ENCODE measurements at places on chromosomes 6 and 20.

DNA sequence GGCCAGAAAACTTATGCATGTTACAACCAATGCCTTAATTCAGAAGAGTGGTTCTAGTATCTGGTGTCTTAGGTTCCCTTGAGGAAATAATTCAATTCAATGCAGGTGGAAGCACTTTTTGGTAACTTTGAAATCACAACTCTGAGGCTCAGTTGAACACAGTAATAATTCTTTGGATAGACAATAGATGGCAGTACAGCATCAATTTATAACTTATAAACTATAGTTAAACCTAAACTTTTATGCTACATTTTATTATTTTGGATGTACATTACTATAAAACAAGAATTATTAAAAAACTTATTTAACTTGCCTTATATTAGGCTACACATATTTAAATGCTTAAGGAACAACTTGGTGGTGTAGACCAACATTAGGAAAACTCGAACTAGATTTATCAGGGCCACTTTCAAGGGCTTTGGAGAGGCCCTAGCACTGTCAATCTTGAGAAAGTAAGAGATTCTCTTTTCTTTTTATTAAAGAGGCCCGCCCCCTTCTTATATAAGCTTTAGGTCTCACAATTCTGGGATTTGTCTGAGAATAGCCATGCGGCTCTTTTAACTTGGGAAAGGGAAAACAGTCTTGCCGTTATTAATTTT lies 85.9 kb downstream of the CRYBG1 start:
- no peak for DNase-seq

DNA sequence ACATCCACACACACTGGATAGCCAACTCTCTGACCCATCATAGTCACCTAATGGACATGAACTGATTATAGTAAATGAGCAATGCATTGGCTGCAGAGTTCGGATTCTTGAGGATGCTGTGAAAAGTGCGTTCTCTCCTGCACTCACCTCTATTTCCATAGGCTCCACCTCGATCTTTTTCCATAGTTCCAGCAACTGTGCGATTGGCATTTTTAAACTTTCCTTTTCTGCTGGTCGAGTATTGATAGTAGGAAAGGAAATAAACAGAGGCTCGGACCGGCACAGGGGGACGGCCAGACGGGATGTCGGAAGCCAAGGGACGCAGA lies 94.4 kb downstream of the RNASET2 start:
- no peak for DNase-seq

- no peak for DNase-seq
Measured at GRCh38 chr6:44057931-44058616, 69.2 kb downstream of the MRPL14 start.

DNA sequence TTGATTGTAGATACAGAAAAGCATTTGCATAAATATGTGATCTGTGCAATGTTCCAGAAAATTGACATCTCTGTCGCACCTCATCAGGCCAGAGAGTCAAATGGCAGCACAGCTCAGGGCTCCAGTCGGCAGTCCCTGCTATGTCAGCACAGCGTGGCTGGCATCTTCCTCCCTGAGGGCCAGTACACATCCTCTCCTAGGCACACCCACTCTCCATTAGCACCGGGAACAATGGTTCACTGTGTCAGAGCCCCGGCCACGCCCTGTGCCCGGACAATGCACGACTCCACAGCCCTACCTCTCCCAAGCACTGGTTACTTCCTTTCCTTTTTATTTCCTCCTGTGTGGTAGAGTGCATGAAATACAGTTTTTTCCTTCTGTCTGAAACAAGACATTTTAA lies 114.9 kb downstream of the FOXC1 start:
- no peak for DNase-seq

DNA sequence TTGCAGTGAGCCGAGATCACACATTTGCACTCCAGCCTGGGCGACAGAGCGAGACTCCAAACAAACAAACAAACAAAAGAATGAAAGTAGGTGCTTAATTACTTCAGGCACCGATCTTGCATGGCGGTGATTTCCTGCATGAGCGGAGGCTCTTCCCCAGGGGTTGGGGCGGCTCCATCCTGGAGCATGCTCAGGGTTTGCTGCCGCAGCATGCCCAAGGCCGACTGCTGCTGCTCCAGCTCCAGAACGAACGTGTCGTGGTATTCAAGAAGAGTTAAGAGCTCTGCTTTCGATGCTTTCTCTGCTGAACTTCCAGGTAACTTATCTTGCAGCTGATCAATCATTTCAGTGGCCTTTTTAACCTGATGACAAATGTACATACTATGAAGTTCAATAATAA lies 313.8 kb downstream of the SYNE1 start:
- no peak for DNase-seq

DNA sequence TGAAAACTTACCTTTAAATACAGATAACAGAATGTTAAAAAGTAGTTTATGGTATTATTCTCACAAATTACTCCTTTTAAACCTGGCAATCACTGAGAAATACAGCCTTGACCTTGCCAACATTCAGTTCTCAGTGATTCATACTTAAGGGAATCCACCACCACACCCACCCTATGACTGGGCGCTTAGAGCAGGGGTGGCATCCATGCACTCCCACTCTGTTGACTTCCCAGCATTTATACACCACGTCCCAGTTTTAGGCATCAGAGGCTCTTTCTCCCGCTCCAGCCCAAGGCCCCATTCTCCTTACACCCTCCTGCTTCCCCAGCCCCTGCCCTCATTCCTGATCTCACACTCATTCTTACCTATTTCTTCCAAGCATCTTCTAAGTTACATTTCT lies 16.3 kb downstream of the TRAF3IP2 start:
- DNase-seq, result no peak

DNA sequence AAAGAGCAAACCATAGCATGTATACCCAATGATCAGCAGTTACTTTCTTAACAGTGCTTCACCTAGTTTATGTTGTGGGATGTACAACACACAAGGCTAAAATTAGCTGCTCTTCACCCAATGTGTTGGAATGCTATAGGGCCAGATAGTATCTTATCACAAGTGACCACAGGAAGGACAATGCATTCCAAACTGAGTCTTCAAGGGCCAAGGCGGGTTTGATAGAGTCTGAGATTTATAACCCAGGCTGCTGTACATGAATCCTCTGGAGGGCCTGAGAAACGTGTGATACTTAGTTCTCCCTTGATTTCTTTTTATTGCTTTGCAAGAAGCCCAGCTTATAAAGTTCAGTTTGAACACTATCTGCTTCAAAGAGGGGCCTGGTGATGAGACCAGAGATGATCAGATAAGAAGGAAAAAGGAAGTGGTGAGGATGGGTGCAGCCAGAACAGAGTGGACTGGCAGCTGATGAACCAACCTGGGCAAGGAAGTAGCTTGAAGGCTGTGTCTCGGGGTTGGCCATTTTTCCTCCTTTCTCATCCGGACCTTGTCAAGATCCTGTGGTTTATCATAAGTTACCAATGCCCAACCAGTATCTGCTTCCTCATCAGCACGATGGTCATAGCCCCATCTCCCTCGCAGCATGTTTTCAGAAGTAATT lies 62.2 kb upstream of the BMP2 start:
- DNase-seq, result no peak

DNA sequence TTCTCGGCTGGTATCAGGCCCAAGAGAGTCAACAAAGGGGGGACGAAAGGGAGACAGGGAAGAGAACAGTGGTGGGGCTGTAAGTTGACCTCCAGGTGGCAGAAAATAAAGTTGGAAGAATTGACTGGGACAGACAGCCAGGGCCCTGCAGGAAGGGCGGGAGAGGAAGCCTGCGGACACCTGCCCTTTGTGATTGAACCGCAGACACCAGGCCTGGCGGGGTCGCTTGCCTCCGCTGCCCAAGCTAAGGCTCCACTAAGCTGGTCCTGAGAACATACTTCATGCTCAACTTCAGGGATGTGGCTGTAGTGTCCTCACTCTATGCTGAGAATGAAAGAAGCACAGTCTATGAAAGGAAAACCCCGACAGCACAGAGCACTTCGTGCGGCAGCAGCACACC lies 53.8 kb downstream of the RPP40 start:
- no peak for DNase-seq

- no peak for DNase-seq
Measured at GRCh38 chr6:3773678-3774298, 22.3 kb upstream of the PXDC1 start.

DNA sequence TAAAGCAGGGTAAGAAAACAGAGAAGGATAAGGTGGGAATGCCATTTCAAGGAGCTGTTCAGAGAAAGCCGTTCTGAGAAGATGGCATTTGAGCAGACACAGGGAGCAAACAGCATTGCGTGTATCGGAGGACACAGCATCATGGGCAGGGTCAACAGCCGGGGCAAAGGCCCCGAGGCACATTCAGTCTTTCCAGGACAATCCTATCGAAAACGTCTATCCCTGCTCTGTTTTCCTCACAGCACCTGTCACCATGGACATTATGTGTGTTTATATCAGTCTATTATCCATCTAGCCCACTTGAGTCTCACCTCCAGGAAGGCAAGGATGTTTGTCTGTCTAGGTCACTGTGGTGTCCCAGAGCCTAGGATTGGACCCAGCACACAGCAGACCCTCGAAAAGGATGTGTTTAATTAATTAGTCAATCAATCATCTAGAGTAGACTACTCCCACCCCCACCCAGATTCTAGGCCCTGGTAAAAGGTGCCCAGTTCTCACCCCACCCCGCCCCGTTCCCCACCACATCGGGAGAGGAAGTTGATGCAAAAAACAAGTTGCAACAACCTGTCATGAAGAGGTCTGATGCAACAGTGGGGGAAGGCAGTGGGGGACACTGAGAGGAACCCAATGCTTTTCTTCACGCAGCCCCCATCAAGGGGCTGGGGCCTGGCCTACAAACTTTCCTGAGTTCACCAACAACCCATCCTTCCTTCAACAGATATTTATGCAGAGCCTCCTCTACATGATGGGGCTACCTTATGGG lies 66.6 kb downstream of the PREX1 start:
- no peak for DNase-seq

DNA sequence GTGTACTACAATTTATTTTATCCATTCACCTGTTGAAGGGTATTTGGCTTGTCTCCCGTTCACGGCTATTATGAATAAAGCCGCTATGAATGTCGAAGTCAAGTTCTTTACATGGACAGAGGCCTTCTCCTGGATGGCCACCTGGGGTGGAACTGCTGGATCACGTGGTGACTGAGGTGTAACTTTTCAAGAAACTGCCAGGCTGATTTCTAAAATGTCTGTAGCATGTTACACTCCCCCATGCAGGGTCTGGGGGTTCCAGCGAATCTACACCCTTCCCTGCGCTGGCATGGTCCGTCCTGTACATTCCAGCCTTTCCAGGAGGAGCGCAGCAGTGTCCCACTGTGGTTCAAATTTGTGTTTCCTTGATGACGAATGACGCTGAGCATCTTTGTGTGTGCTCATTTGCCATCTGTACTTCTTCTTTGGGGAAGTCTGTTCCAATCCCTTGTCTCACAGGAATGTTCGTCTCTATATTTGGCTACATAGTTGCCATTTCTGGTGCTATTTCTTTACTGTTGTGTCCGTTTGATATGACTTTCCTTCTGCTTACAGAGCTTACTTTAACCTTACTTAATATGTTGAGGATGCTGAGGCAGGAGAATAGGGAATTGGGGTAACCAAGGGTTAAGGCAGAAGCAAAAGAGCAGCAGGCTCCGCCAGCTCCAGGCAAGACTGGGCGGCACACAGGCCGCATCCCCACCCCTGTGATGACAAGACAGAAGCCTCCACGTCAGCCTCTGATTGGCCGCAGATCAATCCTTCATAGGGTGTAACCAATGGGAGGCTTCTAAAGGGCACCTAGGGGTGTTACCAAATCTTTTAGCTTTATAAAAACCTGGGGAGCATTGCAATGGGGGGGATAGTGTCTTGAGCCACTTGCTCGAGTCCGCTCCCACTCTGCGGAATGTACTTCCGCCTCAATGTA lies 106.6 kb downstream of the TAF4 start:
- DNase-seq, result no peak

- DNase-seq, result no peak
Measured at GRCh38 chr6:2514965-2515543, 235.7 kb downstream of the MYLK4 start.

DNA sequence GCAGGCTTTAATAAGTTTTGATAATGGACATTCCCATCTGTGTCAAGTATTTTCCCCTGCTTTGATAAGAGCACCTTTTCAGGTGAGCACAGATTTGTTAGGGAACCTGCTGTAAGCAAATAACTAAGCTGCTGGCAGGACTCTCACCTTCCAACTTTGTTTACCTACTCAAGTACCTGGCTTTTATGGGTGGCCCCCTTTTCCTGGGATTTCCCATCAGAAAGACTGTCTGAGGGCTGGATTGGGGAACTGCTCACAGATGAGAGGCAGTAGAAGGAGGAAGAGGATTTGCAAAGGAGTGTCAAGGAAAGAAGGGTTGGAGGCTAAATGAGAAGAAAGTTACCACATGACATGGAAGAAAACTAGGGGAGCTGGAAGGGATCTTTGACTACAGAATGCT lies 210.1 kb upstream of the RIMS1 start:
- DNase-seq, result no peak

- no peak for DNase-seq
Measured at GRCh38 chr6:136464148-136464547, 86.1 kb downstream of the MAP7 start.

DNA sequence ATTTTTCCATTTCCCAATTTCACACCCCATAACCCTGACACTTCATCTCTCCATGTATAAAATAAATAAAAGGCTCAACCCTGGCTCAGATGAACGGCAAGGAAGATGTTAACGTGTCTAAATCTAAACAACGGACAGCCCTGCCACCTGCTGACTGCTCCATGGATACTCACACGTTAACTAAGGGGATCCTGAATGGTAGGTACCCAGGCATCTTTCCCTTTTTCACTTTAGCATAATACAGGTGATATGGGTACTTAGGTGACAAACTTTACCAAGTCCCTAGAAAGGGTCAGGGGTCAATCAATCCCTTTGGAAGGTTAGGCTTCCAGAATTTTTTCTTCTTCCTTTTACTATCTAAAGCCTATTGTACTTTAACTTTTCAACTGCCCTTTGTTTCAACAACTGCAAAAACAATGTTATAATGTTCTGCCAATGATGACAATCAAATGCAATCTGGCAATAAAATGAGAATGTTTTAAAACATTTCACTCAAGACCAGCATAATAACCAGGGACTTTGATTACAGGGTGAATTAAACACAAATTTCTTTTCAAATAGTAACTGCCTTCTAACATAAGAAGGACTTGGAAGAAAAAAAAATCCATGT lies 52.4 kb upstream of the IPCEF1 start:
- DNase-seq, result no peak

DNA sequence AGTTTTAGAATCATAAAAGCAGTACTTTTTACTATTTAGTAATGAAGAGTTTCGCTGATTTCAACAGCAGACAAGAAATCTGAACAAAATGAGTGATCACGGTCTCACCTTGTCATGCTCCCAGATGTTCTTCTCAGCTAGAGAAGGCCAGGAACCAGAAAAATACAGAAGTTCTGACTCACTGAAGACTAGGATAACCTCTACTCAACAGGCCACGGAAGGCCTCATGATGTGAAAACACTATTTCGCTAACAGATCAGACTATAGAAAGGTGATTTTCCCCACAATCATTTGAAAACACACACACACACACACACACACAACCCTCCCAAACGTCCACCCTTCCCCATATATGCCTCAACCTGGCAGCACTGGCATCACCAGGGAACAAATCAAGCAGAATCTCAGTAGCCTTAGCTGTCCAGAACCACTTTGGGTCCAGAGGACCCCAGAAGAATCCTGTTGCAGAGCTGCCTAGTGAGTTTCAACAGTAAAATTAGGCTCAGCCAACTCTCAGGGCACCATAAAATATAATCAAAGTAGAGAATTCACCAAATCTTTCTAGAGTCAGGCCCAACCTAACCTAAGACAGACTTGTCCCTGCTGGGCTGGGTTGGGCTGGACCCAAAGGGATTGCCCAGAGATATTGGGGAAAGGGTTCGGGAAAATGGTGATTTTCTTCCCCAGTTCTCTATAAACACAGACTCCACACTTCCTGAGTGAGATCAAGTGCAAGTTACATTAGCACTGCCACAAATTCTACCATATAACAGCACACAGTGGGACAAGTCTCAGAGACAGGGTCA lies 7.9 kb downstream of the EXOC2 start:
- no peak for DNase-seq
